Transverse colon (tissue), 4 donors: ENCODE measurements at places on chromosomes 16 and 17.

- no peak for DNase-seq
Measured at GRCh38 chr16:61957075-61957855, 79.0 kb downstream of the CDH8 start.

DNA sequence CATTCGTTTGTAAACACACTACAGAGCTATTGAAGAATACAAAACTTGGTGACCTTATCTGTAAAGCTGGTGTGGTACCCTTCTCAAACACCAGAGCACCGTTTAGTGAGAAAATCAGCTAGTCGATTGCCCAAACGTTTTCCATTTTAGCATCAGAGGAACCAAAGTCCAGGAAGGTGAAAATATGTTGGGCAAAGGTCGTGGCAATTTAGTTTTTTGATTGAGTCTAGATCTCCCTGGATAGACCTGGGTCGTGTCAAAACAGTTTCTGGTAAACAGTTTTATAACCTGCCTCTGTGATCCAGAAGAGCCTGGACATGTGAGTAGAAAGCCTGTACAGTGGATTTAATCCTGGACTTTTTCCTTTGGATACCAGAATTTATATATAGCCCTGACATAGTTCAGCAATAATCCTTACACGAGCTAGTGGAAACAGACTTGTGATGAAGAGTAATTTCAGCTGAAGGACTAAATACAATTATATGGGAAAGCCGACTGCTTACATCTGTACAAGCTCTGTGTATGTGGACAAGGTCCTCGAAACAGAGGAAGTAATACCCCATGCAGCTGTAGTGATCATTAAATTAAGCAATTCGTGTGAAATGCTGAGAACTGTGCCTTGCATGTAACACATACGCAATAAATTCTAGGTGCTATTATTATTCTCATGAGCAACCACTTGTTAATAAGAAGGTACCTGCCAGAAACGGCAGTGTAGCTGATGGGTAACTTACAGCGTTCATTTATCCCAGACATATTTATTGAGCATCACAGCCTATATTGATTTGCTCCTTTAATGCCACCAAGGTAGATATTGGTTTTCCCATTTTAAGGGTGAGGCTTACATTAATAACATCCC lies 72.5 kb downstream of the MAP2K6 start:
- DNase-seq: no peak

- no peak for DNase-seq
Measured at GRCh38 chr17:48770954-48771353, 42.4 kb upstream of the HOXB13 start.

DNA sequence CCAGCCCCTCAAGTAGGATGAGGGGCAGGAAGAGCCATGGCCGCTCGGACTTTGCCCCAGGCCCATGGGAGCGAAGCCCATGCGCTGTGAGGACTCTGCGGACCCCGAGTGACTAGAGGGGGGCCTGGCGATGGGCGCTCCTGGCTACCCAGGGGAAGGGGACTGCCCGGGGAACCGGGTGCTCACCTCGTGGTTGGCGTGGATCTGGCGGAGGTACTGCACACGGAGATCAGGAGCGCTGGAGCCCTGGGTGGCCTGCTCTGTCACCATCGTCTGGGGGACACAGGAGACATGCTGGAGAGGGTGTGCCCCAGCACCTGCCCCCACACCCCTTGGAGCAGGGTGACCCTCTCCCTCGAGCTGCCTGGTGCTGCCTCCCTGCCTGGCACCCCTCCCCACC lies 11.0 kb downstream of the FAAP100 start:
- no peak for DNase-seq

DNA sequence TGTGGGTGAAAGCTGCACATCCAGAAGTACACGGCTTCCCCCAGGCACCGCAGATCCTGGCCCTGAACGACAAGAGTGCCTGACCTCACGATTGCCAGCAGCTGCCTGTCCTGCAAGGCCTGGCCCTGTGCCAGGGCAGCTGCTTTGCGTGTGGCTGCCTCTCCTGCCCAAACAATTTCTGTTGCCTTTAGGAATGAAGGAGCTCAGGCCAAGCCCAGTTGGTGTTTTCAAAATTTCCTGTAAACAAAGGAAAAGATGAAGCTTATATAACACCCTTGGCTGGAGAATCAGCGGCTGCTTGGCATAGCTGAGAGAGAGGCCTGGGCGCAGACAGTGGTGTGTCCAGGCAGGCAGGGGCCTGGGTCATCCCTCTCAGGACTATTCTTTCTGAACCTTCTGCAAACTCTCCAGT lies 11.7 kb upstream of the SLC47A2 start:
- DNase-seq: peak; percentile 80

- DNase-seq: no peak
Measured at GRCh38 chr17:38476549-38476948, 48.3 kb downstream of the ARHGAP23 start.

GRCh38 chr16:56785317-56785716 lies 55.4 kb downstream of the NUP93 start:
- DNase-seq: no peak

- no peak for DNase-seq
Measured at GRCh38 chr16:6406028-6406427, 926.6 kb upstream of the RBFOX1 start.

DNA sequence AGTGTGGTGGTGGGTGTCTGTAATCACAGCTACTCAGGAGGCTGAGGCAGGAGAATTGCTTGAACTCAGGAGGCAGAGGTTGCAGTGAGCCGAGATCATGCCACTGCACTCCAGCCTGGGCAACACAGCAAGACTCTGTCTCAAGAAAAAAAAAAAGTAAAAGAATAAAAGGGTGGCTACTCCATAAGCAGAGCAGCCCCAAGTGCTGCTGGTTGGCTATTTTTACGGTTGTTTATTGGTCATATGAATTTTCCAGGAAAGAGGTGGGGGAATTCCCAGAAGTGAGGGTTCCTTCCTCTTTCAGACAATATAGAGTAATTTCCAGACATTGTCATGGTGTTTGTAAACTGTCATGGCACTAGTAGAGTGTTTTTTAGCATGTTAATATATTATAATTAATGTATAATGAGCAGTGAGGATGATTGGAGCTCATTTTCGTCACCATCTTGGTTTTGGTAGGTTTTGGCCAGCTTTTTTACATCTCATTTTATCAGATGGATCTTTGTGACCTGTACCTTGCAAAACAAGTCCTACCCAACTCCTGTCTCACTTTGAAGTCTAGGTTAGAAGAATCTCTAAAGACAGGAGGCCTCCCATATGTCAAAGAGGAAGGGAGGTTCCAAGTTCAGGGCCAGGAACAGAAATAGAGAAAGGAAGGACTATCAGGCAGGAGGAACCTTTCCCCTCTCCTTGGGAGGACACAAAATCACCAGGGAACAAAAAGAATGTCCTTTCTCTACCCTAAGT lies 39.1 kb downstream of the HOXB1 start:
- DNase-seq: no peak

- DNase-seq: peak; percentile 20
Measured at GRCh38 chr16:50025537-50025931, 509 bp downstream of the CNEP1R1 start.

- no peak for DNase-seq
Measured at GRCh38 chr17:632560-632959, 82.1 kb downstream of the VPS53 start.

DNA sequence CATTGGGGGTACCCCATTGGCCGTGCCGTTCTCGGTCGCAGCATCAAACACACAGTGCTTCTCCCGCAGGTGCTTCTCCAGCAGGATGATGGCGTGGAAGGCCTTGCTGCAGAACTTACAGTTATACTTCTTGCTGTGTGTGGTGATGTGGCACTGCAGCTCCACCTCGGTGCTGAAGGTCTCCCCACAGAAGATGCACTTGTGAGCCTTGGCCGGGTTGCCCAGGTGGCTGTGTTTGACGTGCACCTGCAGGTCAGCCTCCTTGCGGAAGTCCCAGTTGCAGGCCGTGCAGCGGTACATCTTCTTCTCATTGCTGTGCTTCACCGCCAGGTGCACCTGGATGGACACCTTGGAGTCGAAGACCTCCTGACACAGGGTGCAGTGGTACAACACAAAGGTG lies 219.3 kb downstream of the ZNF423 start:
- DNase-seq: no peak

GRCh38 chr16:49575346-49576172 lies 202.0 kb downstream of the C16orf78 start:
- DNase-seq: peak; percentile 68
